ENCODE measurements at places on chromosomes 5 and 9. TPM values are rescaled to one million over a fixed set of nuclear protein-coding genes. Genes with fewer than 3 reads are reported as not detected.

ANKRA2 gene
- total RNA-seq, result 19.9 TPM

PCDHB2 gene
- total RNA-seq, result 4.8 TPM

DNA sequence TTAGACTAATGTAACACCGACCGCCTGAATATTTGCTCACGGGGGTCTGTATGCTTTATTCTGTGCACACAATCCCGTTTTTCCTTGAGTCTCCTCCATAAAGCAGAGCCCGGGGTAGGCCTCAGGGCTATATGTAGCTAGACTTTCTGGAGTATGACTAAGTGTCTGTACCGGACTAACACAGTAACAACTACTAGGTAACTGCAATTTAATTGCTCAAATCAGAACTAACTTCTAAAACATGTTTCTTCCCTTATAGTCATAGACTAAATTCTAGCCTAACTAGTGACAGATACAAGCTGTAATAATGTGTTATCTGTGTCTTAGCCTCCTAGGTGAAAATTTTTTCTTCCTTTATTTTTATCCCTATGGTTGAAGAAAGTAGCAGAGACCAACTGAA lies 2.1 kb downstream of the REEP5 start:
- DNase-seq, result no peak

- DNase-seq, result no peak
These were observed 254.8 kb upstream of the PDE4D start for GRCh38 chr5:60148366-60148765.

- DNase-seq, result no peak
These were observed 102.6 kb upstream of the TBC1D2 start for GRCh38 chr9:98357921-98358535.

DNA sequence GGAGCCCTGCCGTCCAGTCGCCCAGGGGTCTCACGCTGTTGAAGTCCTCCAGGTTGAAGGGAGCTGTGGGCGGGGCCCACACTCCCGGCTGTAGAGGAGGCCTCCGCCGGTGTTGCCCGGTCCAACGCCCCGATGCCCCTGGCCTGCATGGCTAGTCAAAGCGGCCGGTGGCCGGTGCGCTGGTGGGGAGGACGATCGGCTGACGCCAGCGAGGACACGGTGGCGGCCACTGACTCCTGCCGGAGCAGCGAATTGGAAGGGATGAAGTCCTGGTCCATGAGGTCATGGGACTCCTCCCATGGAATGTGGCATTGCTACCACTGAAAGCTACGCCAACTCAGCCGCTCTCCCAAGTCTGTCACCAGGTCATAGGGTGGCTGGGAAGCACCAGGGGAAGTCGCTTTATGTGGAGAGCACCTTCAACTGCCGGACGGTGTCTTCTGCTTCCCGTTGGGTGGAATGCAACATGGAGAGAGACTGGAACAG lies 11.8 kb downstream of the RCL1 start:
- DNase-seq, result no peak

GRCh38 chr9:112173489-112174221 lies 1.4 kb downstream of the SUSD1 start:
- DNase-seq, result no peak
